Stimulated activated CD4-positive, alpha-beta T cell treated with anti-CD3 and anti-CD28 coated beads, Interleukin-1b, Interleukin-23, amount 100 ng/mL, for 48 hours (primary cell): ENCODE measurements at places on chromosomes 1 and 21.

GRCh38 chr1:31029026-31029425 is 36.5 kb downstream of the PUM1 start:
- DNase-seq, result no peak

GRCh38 chr1:204735042-204735441 is 49.5 kb upstream of the LRRN2 start:
- no peak for DNase-seq

DNA sequence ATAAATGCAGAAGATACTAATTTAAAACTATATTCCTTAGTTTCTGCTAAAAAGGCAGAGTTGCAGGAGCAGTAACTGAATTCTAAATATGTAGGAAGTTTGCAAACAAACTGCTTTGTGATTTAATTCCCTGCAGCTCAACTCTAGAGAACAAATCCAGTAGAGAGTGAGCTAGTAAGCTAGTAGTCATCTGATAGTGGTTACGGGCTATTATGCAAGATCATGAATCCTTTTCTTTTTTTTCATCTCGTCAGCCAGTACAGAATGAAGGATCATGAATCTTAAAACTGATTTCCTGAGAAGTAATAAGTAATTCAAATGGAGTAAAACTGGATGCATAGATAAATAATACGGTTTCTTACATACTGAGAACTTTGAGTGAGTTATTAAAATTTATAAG is 3.3 kb downstream of the DPH5 start:
- no peak for DNase-seq

DNA sequence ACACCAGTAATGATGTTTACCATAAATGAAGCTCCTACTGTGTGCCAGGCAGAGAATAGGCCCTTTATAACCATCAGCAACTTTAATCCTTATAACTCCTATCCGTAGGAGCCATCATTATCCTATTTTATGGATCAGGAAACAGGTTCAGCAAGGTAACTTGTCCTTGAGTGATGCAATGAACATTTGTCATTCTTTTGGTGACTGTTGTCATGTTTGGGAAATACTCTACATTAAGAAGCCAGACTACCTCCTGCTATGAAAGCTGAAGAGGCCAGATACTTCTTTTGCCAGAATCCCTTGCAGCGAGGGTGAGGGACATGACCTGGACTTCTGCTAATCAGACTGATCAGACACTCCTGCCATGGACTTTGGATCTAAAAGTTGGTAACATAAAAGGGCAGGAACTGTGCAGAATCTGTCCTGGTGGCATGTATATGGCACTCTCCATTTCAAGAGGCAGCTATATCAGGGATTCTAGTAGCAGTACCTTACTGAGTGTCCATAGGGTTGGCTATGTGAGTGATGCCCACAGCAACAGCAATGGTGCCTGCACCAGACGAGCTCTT is 33.1 kb upstream of the SRRM1 start:
- DNase-seq, result no peak

- no peak for DNase-seq
Measured at GRCh38 chr1:225427235-225428067, at the start of gene LBR. LBR (minus strand) TSS chr1:225428038; CDS start chr1:225424075, 3,963 bp downstream.

DNA sequence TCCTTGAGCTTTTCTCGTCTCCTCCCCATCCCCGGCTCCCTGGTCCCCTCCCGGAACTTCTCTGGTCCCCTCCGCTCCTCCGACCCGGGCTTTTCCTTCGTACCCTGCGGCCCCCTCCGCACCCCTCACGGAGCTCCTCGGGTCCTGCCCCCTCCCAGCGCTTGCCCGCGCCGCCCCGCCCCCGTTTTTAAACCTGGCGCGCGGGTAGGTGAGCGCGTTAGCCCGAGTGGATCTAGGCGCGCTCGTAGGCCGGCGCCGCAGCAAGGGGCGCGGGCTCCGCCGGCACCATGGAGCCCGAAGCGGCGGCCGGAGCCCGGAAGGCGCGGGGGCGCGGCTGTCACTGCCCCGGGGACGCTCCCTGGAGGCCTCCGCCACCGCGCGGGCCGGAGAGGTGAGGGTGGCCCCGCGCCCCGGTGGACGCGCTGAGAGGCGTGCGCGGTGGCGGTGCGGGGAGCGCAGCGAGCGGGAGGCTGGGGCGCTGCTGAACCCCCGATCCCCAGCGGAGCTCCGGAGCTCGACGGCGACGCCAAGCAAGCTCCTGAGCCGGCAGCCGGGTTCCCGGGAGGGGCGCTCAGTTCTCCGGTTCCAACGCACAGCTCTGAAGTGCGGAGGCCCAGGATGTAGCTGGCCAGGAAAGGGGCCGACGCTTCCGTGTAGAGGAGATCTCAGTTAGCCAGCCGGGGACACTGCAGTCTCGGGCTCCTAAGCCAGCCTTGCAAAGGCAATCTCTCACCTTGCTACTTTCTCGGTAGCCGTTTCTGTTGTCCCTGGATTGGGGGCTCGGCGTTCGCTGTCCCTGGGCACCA is at the start of gene RIPPLY3:
RIPPLY3 (plus strand) TSS at position 217 of the 806 bp plus-strand sequence; CDS start at position 288, 71 bp downstream.
- no peak for DNase-seq

- DNase-seq, result no peak
Measured at GRCh38 chr1:43267291-43267805, 2.4 kb upstream of the TMEM125 start.
